ENCODE measurements at places on chromosomes 5 and 9. TPM values are rescaled to one million over a fixed set of nuclear protein-coding genes. Genes with fewer than 3 reads are reported as not detected.

GRCh38 chr5:43774881-43775399, 172.0 kb downstream of the NNT start:
- no peak for ATAC-seq

- no peak for ATAC-seq
These were observed 3.8 kb downstream of the SOX30 start for GRCh38 chr5:157648275-157648990.

DNA sequence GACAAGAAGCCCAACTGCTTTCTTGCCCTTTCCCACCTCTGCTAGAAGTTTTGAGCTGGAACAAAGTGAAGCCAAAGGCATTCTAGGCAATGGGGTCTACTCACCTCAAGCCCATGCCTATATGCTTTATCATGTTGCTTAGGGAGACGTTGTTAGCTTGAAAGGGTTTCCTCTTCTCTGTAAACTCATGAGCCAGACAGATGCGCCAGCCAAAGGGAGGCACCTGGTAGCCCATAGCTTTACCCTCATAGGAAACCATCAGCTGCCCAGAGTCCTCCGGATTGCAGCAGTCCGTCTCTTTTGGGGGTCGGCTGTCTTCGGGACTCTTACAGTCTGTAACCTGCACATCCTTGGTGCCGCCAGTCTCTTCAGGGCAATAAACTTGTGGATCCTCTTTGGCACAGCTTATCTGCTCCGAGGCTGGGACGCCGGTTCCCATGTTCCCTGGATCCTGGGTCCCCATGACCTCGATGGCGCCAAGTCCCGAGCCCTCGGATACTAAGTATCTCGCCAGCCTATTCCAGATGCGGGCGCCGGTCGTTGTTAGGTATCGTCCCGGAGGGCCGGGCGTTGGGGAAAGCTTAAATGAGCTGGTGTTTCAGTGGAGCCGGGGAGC, 678 bp downstream of the GBA2 start:
- ATAC-seq, result no peak

GRCh38 chr9:9352877-9353481, 1259.8 kb downstream of the PTPRD start:
- no peak for ATAC-seq

TNC gene
- total RNA-seq, result 4.7 TPM

DNA sequence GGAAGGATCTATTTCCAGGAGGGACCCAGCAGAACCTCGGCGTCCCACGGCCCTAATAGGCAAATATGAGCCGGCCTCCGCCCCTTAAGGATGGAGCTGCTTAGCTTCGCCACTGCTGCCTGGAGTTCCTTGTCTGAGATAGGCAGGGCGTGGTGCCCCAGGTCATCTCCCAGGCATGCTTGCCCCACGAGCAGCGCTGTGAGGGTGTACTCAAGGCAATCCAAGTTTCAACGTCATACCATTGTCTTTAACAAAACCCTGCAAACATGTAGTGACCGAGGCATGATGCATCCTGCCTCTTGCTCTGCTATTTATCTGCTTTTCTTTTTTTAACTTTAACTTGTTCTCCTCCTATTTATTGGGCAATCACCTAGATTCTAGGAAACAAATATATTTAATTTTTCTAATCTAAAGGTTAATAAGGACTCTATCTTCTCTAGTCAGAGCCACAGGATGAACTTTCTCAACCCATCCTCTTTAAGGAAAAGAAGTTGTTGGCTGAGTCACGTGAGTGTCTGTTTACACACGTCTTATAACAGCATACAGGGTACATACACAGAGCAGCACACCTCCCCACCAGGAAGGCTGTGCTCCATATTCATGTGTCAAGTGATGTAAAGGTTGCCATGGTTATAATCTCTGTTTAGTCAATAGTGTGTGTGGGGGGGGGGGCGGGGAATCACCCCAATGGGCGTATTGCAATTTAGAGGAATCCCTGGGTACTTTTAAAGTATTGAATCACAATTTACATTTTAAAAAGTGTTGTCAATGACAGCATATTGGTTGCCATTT, 27.3 kb upstream of the ZSWIM6 start:
- ATAC-seq, result peak; percentile 63

PPIC gene
- 3.6 TPM for total RNA-seq

PPIP5K2 gene
- total RNA-seq, result 56.6 TPM

STKLD1 gene
- total RNA-seq, result 6.3 TPM

ENTREP1 gene
- total RNA-seq, result 0.51 TPM

SPATA31C1 gene
- 0.08 TPM for total RNA-seq
